ENCODE measurements at places on chromosomes 3 and 15.

GRCh38 chr15:90190606-90191343 is 10.4 kb upstream of the SEMA4B start:
- no peak for DNase-seq

DNA sequence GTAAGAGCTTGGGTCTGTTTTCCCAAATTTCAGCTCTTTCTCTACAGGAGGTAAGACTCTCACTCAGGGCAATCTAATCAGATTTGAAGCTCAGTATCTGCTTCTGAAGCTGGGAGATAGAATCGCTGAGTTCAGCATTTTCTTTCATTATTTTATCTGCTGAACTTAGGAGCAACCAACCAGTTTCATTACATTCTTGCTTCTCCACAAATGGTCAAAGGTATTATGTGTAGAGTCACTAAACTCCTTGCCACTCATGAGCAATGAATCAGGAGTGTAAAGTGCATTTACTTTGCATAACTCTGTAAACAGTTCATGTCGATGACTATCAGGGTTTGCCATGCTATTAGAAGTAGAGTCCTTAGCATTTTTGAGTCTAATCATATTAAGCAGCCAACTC is 249.4 kb downstream of the CHL1 start:
- no peak for DNase-seq

- DNase-seq = no peak
Observed at GRCh38 chr15:80503319-80503952, 99.3 kb downstream of the ARNT2 start.

- no peak for DNase-seq
Observed at GRCh38 chr3:177538750-177539730, 341.8 kb upstream of the TBL1XR1 start.

DNA sequence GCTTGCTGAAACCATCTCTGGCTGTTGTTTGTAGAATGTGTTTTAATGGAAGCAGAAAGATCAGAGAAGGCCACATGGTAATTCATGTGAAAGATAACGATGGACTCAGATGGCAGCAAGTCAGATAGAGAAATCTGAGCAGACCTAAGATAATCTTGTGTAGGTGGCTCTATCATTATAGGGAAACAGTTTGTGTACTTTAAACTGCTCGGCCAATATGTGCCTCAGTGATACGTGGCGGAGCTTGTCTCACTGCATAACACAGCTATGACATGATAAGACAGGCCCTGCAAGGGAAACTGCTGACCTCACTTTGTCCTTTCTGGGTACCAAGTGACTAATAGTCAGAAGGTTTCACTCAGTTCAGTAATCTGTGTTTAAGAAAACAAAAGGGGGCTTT is 51.0 kb downstream of the MME start:
- no peak for DNase-seq

- no peak for DNase-seq
Observed at GRCh38 chr3:183033746-183034145, 53.4 kb upstream of the DCUN1D1 start.

DNA sequence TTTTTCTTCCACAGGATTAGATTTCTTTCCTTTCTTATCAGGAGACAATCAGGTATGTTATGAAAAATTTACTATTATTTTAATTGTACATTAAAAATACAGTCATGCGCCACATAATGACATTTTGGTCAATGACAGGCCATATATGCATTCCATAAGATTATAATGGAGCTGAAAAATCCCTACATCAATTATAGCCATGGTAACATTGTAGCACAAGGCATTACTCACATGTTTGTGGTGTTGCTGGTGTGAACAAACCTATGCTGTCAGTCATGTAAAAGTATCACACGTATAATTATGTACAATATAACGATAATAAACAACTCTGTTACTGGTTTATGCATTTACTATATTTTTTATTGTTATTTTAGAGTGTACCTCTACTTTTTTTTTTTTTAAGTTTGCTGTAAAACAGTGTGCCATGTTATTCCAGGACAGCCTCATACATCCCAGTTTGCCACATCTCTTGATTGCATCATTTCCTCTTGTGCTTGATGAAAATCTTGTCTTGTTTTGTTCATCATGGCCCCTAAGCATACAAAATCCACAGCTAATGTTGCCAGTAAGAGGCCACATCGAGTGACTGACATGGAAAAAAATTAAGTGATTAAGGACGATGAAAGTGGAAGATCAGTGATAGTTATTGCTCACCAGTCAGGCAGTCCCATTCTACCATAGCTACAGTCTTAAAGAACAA is 21.4 kb downstream of the CALML4 start:
- DNase-seq = no peak

DNA sequence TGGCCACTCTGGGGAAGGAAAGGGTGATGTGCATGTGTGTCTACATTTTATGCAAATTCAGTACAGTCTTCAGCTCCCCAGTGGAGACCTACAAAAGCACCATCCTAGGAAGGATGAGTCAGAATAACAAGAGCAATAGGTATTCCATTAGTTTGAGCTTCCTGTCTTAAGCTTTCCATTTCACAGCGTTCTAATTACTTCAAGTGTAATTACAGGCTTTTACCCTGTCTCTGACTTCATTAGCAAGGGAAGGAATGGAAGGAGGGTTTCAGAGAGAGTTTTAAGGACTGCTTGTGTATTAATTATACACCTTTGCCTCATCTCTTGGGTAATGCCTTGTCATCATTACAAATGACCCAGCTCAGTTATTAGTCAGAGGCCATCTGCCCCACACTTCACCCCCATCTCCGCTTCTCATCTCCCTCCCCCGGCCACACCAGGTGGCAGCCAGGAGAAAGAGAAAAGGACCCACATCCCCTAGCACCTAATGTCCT is 202.8 kb upstream of the MRPL3 start:
- no peak for DNase-seq

DNA sequence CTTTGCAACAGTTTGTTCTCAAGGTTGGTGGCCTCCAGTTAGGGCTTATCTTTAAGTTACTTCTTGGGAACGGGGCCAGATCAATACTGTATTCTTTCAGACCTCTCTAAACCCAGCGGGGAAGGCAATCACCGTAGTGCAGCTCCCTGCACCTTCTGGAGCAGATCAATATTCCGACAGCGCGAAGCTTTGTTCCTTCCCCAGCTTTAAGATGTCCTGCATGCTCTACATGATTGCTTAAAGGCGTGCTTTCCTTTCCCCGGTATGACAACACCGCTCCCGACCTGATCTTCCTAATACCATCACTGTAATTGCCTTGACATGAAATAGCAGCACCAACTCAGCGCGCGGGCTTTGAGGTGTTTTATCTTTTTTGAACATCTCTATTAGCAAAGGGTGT is 755.2 kb downstream of the NR2F2 start:
- DNase-seq = no peak
